ENCODE measurements at places on chromosomes 4 and X. TPM values are rescaled to one million over a fixed set of nuclear protein-coding genes. Genes with fewer than 3 reads are reported as not detected.

GRCh38 chrX:38342853-38343778 lies 9.3 kb upstream of the OTC start:
- no peak for DNase-seq

- no peak for DNase-seq
Observed at GRCh38 chr4:3387943-3388361, 53.8 kb upstream of the HGFAC start.

DNA sequence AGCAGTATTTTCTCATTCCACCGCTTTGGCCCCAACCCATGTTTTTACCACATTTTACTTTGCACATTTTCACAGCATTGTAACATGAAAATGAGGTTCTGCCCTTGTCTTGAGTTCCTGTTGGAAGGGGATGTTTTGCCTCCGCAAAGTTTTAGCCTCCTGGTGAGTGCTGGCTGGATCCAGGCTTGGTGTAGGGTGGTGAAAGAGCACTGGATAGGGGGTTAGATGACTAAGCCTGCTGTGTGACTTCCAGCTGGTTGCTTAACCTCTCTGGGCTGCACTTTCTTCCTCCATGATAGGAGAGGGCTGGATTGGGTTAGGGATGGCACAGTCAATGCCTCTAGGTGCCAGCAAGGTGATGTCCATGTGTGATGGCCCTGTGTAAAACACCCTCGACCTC lies 28.9 kb downstream of the CYTL1 start:
- no peak for DNase-seq

- DNase-seq: no peak
Observed at GRCh38 chr4:86326400-86326799, 33.5 kb downstream of the MAPK10 start.

DNA sequence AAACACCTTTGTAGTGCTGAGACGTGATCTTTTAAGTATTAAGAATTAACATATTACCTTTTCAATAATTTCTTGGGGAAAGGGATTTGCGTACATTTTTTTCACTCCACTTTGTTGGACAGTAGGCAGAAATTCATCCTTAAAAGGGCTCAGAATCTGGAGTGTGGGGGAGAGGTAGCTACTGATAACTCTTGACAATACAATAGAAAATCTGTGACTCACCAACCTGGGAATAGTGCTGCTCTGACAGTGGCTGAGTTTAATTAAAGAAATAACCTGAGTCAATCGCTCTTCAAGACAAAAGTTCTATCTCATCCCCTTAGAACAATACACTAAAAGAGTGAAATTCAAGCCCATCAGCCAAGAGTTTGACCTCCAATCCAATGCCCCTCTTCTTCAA lies 60.2 kb downstream of the SLC9A7 start:
- DNase-seq: no peak

- no peak for DNase-seq
Observed at GRCh38 chrX:42102586-42103282, 179.4 kb upstream of the CASK start.

- DNase-seq: peak; percentile 25
Observed at GRCh38 chr4:81421346-81422218, 50.1 kb downstream of the RASGEF1B start.

DNA sequence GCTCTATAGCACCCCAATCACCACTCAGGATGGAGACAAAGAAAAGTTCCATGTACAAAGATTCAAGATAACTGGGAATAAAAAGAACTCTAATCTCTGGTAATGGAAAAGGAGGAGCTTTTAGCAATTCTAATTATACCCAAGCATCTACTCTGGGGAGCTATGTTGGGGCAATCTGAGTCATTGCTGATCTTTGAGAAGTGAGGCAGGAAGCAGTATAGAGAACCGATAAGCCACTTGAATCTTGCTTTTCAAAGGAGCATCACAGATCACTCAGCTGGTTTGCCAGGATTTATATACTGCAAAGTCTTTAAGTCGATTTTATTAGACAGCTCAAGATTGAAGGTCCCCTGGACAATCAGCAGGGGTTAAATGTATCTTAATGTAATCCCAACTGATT lies 220.0 kb downstream of the ENOX2 start:
- no peak for DNase-seq

DNA sequence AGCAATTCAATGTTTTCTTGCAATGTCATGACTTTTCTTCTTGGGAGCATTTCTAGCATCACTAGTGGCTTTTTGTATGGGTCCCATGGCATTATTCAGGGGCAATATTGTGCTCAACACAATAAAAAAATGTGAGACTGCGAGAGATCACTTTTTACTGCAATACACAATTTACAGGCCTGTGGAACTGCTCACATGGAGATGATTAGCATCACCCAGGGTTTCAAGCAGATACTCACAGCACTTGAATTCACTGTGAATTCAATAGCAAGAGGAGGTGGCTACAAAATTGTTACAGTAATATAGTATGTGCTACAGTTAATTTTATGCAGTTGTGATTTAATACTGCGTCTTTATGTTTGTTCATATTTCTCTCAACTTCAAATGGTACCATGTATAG lies 50.4 kb downstream of the TBC1D19 start:
- no peak for DNase-seq

DNA sequence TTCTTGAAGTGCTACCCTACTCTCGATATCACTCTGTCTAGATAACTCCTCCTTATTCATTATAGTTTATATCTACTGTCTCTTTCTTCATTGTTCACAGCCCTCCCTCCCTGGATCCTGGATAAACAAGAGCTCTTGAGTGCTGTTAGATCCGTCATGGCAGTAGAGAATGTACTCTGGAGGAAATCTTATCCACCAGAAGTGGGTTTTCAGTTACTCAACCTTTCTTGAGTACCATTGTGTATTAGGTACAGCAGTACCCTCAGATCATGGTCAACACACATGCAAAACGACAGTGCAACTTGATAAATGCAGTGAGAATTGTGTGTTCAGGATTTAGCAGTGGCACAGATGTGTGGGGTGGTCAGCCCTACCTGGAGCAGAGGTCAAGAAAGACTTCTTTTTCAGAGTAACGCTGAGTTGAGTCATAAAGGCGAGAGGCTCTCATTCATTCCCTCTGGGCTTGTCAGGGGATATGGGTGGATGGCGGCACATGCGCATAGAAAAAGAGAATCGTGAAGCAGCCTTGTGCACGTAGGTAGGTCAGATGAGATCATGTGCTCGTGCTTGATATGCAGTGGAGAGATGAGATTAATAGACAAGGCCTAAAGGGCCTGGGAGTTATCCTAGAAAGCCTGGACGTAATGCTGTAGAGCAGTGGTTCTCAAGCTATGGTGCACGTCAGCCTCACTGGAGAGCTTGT lies 89.5 kb downstream of the SNX25 start:
- DNase-seq: no peak

DNA sequence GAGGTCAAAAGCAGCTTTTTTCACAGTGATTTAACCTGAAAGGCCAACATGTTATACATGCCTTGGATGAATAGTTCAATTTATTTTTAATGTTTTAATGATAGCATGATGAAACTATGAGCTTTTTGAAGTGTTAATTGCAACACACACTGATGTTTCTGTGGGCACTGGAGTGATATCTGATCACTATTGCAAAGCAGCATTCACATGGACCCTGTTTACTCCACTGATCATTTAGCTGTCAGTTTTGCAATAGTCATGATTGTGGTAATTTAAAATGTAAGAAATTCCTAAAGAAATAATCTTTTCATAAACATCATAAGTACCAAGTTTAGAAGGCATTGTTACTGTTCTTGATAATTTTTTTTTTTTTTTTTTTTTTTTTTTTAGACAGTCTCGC lies 74.1 kb downstream of the ARSJ start:
- no peak for DNase-seq

DNA sequence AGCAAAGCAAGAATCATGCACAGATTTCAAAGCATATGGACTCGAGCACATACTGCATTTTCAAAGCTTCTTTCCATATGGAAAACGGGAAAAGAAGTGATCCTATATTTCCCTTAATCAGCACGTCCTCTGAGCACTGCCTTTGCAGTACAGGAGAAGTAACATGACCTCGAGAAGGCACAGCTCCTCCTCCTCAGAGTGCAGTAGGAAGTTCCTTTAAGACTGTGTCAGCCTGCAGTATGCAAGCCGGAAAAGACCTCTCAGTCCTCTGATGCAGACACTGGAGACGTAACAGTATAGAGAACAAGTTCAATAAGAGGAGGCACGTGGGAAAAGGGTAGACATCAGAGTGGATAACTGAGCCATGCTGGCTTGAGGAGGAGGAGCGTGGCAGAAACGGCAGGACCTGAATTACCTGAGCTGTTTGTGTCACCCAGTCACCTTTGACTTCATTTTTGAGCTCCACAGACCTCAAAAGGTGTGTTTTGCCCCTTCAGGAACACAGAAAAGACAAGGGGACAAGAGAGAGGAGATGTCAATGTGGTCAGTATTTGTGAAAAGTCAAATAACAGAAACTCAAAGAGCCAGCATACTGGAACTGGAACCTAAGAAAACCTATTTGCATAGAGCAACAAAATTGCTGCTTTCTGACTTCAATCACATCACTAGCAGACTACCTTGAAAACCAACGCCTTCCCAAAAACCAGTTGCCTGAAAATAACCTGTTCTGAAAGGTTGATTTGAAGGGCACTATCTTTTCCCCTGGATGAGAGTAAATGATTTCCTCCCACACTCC lies 20.8 kb downstream of the IRF2 start:
- no peak for DNase-seq

DNA sequence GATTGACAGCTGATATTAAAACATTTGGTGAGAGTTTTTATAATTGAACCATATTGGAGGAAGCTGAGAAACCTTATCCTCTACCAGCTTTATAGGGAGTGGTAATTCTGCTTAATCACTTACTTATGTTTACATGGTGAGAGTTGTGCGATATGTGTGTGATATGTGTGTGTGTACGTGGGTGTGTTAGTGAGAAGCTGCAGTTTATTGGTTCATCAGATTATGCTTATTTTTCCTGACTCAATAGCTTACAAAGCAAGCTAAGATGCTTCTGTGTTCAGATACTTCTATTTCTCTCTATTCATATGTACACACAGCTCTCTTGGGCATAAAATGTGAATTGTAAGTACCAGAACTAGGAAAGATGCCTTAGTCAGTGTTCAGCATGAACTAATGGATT lies 343.7 kb downstream of the GRIA2 start:
- DNase-seq: no peak

DNA sequence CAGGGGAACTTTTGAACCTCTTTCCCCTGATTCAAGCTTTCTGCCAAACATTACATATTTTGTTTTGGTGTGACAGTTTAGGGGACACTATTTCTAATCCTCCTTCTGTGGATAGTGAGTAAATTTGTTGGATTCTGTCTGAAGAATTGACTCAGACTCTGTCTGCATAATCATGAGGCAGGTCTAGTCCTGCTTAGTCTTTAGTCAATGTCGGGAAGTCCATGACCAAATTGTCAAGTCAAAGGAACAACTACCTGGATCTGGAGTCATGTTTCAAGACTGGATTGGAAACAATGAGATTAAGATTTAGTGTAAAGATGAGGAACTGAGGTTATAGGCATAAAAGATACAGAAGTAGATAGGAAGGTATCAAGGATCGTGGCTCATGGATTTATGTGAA lies 100.9 kb downstream of the MAGEB17 start:
- no peak for DNase-seq

DNA sequence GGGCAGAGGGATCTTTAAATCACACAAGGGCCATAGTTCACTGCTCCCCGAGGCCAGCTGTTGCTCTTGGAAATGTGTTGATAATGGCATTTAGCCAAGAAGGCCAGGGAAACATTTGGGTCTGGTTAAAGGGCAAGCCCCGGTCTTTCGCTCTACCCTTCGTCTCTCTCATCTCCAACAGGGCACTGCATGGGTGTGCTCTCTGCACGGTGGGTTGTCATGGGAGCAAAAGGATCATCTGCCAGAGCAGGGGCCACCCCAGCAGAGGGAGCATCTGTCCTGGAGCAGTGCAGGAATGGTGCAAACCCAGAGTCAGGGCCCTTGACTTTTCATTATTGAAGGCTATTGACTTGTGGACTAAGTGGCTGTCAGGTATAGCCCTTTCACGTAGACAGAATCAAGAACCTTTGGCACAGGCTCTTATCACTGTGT lies 22.7 kb upstream of the PGRMC2 start:
- DNase-seq: no peak

DNA sequence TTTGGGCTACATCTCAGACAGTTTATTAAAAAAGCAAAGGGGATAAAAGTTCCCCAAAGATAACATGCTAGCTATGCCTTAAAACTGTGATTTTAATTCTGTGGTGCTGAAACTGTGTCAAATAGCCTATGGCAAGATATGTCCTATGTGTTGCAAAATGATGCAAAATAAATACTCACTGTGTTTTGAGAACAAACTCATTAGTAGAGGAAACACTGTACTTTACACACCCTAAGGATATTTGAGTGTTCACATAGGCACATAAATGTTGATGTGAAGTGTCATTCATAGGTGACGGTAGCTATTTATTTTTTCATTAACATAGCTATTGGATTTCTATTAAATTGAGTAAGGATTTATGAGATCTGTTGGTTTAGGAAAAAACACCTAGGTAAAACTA lies 351.9 kb downstream of the FAT4 start:
- DNase-seq: no peak

GRCh38 chrX:125628435-125628834 lies 308.8 kb downstream of the TEX13C start:
- DNase-seq: no peak

DNA sequence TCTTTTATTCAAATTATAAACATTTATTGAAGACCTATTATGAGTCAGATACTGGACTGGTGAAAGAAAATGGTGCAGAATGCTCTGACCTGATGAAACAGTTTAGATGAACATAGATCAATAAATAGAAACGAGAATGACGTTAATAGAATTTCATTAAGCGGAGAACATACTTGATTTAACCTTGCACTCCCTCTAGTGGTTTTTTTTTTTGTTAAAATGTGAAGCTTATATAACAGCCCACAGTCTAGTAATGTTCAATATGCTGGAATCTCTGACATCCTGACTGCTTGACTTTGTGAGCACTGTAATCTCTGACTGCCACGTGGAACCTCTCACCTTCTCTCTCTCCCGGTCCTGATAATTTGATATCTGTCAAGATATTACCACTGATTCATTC lies 32.3 kb downstream of the HDAC8 start:
- no peak for DNase-seq

DNA sequence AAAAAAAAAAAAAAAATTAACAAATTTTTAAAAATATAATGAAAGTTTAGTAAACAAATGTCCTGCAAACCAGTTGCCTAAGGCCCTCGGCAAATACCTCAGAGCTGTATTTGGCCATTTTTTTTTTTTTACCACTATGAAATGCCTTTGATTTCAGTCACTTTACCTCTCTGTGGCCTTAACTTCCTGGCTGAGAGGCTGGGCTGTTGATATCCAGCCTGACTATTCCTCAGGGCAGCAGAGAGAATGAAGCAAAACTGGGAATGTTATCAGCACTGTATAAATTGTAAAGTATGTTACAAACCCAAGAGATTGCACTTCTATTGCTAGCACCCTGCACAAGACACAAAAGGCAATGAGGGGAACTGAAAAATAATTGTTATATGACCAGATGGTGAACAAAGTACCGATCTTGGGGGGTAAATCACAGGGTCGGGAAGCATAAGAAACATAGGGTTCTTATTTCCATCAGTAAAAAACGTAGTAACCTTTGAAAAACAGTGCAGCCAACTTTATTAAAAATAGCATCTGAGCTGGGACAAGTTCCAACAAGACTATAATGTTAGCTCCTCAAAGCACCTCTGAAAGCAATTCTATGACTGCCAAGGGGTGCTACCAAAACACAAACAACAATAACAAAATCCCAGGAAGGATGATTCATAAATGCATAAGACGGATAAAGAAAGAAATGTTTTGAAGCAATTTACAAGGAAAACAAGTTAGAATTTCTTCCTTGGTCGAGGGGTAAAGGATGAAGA lies 18.1 kb downstream of the USP46 start:
- no peak for DNase-seq

GRCh38 chrX:153474718-153475117 lies 4.3 kb upstream of the HAUS7 start:
- DNase-seq: no peak

Gene GLA
- total RNA-seq: 24.4 TPM

Gene UBE2D3
- total RNA-seq: 376 TPM

Gene SPATA18
- 11.0 TPM for total RNA-seq
